ENCODE measurements at places on chromosomes 11 and 22.

- no peak for DNase-seq
Measured at GRCh38 chr11:103536335-103536722, 427.1 kb downstream of the DYNC2H1 start.

DNA sequence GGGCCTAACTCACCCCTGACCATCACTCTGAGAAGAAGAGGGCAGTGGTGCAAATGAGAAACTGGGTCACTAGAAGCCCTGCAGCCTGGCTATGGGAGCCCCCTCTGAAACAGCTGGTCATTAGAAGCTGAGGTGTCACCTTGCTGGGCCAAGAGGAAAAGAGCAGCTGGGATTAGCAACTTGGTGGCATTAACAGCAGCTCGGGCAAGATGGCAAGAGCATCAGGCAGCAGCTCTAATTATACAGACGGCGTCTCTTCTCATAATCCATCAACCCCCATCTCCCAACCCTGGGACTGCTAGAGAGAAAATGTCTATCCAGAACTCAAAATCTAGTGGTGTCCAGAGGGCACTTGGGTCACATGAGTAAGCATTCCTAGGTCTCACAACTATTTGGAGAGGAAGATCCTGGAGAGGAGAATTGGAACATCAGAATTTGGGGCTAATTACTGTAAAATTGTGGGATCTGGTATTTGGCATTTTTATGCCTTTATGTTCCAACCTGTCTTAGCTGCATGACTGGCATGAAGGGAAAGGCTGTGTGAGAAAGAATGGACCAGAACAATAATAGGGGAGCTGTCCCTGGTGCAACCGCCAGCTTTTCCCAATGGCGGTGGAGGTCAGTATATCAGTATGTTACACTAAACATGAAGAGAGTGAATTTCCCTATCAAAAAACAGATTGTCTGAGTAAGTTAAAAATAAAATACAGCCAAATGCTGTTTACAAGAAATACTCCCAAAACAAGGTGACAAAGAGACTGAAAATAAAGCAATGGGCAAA is 7.6 kb upstream of the LMO1 start:
- no peak for DNase-seq

DNA sequence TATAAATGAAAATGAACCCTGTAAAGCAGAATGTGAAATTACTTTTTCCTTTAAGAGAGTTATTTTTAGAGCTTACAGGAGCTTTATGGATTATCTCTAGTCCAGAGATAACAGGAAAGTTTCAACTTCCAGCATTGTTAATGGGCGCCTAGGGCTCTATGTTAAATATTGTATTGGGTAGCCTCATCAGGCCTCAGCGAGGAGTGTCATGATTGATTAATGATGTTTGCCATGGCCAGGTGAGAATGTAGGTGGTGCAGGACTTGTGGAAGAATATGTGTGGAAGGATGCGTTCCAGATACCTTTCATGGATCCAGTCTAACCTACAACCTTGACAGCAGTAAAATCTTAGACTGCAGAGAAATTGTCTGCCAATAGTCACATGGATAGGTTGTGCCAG is 50.6 kb downstream of the ME3 start:
- DNase-seq: no peak

DNA sequence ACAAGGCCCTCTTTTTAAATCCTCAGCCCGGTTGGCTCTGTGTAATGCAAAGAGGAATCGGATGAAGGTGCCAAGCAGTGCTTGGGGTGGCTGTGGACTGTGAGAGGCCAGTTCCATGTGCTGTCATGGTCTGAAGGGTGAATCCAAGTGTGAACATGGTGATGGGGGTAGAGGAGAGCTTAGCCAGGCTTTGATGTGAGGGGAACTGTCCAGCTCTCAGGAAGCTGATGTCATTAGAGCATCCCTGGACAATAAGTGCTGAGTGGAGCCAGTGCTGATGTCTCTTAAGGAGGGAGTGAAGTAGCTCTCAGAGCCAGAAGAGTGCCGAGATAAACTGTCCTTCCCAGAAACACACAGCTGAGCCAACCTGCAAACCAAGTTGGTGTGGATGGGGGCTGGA is 53.6 kb downstream of the NAV2 start:
- DNase-seq: no peak

- no peak for DNase-seq
Measured at GRCh38 chr22:48398181-48398905, 1429.3 kb downstream of the BRD1 start.

- no peak for DNase-seq
Measured at GRCh38 chr11:125412177-125412496, 83.9 kb downstream of the FEZ1 start.

- no peak for DNase-seq
Measured at GRCh38 chr11:72972496-72973128, 158.4 kb downstream of the ATG16L2 start.

DNA sequence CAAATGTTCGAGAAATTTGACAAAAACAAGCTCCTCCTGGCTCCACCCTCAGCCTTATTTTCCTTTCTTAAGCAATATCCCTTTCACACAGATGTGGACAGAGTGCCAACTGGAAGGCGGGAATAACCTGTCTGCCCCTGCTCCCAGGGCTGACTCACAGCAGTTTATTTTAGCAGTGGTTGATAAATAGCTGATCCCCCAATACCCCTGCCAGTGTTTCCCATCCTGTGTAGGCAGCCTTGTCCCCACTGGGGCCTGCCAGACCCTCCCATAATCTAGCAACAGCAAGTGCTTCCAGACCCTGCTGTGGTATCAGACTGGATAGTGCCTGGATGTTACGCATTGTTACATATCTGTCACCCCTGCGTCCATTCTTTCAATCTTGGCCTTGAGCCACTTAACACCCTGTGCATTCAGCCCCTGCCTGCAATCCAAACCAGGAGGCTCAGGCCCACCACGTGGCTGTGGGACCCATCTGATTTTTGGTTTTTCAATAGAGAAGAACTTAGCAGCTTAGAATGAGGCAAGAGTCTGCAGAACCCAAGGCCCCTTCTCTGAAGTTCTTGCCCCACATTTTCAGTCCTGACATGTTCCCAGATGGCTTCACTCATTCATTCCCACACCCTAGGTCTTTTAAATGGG is 53.7 kb downstream of the PARVA start:
- DNase-seq: no peak

GRCh38 chr11:93116641-93117441 is 81.0 kb downstream of the SLC36A4 start:
- DNase-seq: peak; percentile 65

DNA sequence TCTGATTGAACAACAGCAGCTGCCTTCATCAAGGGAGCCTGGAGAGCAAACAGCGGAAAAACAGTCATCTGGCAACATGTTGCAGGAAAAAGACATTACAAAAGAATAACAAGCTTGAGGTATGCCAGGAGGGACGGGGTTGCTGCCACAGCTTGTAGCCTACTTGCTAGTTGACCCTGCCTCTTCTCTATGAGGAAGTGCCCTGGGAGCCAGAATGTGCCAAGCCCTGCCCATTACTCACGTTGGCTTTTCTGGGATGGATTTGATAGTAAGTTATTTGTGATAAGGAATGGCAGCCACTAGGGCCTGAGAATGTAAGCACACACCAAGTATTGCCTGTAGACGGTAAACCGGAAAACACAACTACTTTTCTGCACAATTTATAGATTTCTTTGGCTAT is 113.5 kb upstream of the KIRREL3 start:
- no peak for DNase-seq

DNA sequence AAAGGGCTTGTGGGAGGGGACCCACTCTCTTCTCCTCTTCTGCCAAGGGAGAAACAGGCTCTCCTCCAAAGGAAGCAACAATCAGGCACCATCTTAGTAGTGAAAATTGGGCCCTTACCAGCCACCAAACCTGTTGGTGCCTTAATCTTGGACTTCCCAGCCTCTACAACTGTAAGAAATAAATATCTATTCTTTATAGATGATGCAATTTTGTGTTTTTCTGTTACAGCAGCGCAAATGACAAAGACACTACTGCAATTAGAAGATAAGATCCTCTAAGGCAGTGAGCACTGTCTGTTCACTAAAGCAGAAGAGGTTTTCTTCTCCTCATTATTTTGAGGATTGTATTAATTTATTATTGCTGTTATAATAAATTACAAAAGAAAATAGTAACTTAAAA is 691.4 kb upstream of the CCDC179 start:
- DNase-seq: no peak

DNA sequence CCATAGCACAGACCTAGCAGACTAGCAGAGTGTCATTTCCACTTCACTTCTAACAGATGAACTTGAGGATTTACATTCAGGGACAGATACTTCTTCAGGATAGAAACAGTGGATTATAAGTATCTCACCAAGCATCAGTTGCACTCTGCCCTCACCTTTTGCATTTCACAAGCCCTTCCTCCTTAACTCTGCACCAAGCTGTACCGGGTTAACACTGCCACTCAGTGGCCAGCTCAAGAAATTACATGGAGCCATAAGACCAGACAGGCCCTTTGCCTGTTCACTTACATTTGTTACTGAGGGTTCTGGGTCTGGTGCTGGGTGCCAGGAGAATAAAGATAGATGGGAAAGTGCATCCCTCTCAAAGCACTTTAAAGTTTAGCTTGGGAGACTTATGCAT is 309.8 kb downstream of the SHANK2 start:
- DNase-seq: no peak

- no peak for DNase-seq
Measured at GRCh38 chr22:37377927-37378326, 49.4 kb downstream of the ELFN2 start.

DNA sequence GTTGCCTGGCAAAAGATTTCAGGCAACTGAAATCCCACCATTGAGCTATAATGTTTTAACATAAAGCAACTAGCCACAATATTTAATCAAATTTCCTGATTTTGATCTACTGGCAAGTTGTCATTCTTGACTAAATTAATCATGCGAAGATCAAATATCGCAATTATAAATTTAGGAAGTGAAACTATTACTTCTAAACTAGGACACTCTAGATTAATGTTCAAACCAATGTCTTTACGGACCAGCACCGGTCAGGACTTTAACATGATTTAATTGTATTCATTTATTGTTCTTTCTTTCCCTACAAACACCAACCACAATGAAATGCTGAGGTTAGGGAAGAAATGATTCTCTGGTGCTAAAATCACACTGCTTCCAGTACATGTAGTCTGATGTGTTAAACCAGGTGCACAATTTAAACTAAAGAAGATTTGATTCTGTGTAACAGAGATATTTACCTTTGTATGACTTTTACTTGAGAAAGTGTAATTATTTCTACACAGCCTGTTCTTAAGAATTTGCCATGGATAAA is 14.9 kb downstream of the GAS2 start:
- no peak for DNase-seq

- DNase-seq: no peak
Measured at GRCh38 chr11:27861706-27862430, 161.6 kb upstream of the BDNF start.

DNA sequence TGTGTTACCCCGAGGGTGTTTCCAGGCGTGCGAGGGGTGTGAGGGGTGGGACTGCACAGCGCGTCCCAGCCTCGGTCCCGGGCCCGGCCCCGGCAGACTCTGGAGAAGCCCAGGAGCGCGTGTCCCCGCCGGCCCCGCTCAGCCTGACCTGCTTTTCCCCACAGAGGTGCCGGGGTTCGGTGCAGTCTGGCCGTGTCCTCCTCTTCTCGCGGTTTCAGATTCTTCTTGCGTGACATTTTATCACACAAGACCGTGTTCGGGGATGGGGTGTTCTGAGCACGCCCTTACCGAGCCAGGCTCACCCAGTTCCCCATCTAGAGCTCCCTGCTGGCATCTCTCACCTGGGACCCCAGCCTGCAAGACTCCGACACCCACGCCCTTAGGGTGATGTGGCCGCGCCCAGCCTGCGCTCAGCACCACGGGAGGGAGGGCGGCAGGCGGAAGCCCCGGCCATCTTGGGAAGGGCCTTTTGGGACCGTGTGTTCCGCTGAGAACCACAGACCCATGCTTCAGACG is 775.6 kb downstream of the BRD1 start:
- no peak for DNase-seq

DNA sequence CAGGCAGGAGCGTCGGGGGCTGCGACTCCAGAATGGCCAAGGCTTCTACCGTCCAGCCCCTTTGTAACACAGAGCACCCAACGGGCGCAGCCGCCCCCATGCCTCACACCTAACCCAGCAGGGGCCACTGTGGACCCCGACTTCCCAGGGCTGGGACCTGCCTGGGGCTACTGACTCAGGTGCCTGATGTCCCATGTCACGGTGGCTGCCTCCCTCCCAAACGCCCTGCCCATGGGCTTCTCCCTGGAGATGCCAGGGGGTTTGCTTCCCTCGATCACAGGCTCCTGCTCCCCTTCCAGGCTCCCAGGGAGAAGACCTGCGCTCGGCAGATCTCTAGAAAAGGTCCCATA is 84.0 kb downstream of the MYEOV start:
- no peak for DNase-seq

- no peak for DNase-seq
Measured at GRCh38 chr22:42848941-42849550, 8.0 kb downstream of the ARFGAP3 start.

GRCh38 chr11:120912504-120912903 is 111.4 kb upstream of the TBCEL start:
- peak; percentile 25 for DNase-seq

DNA sequence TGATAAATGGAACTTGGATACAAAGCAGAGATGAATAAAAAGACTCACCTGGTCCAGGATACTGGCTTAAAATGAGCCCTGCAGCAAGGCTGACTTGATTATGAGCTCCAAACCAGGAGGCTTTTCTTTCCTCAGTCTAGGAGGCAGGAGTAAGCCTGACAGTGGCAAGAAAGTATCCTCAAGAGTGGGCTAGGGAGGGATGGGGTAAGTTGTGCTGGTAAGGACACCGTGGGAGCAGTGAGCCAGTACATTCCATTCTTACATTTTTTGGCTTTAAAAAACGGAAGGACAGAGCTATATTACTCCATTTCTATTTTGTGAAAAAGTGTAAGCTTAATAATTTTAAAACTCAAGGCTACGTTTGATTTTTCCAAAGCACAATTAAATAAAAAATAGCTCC is 187.1 kb upstream of the DDI1 start:
- no peak for DNase-seq

- no peak for DNase-seq
Measured at GRCh38 chr11:74465291-74465708, 2.0 kb downstream of the KCNE3 start.

DNA sequence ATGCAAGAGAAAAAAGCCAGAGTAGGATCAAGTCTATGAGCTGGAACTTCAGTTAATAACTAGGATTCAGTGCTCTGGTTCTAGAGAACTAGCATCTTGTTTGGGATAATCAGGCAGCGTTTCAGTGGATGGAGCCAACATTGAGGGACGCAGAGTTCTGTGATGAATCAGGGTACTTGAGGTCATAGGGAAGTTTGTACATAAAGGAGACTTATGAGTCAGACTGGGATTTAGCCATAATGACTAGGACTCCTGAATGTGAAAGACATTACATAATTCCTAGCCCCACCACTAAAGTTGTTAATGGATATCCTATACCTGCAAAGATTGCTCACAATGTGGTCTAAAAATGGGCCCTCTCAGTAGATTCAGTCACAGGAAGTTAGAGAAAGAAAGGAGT is 6.8 kb downstream of the SLN start:
- DNase-seq: no peak

All from iPS DF 19.7 (cell line).